Activated naive CD8-positive, alpha-beta T cell treated with anti-CD3 and anti-CD28 coated beads, Interleukin-2, amount 10 ng/mL, durations not matched to agents 7 days and 5 days (primary cell): ENCODE measurements at places on chromosomes 3 and 15. TPM values are rescaled to one million over a fixed set of nuclear protein-coding genes. Genes with fewer than 3 reads are reported as not detected.

The GOLGA8R gene
- 35.4 TPM for total RNA-seq

The GOLGA6B gene
- not detected for total RNA-seq

The IDH3A gene
- 54.5 TPM for total RNA-seq

The PCSK6 gene
- 2.1 TPM for total RNA-seq

The ATP13A5 gene
- total RNA-seq, result not detected

DNA sequence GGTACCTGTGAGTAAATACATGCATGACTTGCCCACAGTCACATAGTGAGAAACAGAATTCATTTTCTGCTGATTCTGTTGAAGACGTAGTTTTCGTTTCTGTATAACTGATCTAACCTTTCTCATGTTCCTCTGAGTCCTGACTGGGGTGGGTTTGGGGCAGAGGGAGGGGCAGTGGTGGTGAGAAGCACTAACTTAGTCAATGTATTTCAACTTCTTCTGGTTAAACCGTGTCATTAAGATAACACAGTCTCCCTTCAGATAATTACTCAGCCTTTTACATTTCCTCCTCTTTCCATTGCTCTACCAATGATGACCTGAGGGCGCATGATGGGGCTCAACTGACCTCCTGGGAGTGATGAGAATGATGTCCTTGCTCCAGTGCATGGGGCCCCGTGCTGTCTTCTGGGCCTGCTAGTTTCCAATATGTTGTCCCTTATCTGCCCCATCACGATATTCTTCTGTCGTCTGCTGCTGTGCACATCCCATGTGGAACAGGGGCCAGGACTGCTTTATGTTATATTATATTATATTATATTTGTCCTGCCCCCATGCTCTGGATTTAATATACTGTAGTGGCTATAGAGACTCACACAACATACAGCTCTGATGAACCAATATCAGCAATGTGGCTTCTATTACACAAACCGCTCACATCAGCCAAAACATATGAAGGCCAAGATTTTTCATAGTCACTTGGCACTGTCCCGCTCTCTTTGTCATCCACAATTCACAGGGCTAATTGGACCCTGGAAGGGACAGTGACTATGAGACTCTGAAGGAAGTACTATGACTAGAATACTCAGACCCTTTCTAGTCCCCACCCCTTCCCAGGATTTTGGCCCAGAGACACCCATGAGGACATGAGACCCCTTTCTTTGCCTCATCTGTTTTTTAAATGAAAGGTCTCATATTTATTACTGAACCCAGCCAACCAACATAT lies 407.1 kb upstream of the MCTP2 start:
- DNase-seq, result no peak

- no peak for DNase-seq
Measured at GRCh38 chr15:71511796-71512681, 298.3 kb upstream of the NR2E3 start.

DNA sequence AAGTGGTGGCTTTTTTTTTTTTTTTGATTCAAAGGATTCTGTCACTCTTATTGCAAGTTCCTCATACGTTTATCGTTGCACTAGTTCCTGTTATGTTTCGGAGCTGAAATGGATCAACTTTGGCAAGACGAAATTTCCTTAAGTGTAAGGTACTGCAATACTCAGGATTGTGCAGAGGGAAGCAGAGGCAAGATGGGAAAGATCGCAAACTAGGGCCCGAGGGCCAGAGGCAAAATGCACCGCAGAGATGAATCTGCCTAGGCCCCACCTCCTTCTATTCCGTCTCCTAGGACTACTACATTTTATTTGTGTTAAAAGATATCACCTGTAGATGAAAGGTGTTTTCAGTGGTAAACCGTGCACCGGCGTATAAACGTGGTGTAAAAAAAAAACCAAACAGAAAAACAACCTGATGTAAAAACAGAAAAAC lies 331 bp downstream of the RNU6-1 start:
- DNase-seq, result no peak

DNA sequence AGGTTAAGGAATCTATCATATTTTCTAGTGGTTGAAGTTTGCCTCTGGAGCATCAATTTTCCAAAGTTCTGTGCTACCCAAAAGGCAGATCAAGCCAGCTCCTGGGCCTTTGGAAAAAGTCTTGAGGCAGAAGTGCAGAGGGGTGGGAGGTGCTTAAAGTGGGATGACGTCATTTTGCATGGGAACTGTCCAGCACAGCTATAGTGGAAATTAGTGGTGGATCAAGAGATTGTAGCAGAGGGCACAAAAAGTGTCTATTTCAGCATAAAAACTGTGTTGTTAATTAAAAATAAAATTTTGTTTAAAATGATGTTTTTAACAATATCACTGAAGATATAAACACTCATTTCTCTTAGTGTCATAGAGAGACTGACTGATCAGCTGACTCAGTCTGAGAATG lies 221.9 kb downstream of the LRRN1 start:
- no peak for DNase-seq

GRCh38 chr3:125062904-125063618 lies 7.3 kb upstream of the HEG1 start:
- no peak for DNase-seq

GRCh38 chr15:77633913-77634265 lies 1.2 kb upstream of the LINGO1 start:
- no peak for DNase-seq

- no peak for DNase-seq
Measured at GRCh38 chr15:93217343-93217742, 128.3 kb upstream of the RGMA start.
